NCI-H774 (cell line): ENCODE measurements at places on chromosomes 7 and 10.

DNA sequence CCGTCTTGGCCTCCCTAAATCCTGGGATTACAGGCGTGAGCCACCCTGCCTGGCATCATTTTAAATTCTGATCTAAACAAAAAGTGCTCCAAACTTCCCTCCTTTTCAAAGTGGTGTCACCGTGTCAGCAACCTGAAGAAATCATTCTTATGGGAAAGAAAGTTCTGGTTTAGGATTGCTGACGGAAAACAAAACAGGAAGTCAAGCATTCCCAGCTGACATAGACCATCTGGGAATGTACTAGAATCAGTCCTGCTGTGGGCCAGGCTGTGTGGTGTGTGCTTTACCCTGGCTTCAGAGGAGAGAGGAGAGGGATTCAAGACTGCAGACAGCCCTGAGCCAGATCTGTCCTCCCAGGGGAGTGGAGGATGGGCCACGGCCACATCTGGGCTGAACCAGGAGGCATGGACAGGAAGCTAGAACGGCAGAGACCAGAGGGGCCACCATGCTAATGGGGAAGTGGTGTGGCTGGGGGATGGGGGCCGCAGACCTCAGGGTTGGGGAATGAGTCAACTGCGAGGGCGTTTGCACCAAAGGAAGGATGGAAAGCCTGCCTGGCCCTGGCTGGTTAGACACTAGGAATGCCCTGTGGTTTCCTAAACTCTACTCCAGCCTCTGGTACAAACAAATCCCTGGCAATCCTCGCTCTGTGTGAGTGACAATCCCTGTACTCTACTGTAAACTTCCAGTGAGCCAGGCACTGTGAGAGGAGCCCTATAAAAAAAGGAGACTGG is 16.7 kb upstream of the CLIP2 start:
- DNase-seq = no peak

DNA sequence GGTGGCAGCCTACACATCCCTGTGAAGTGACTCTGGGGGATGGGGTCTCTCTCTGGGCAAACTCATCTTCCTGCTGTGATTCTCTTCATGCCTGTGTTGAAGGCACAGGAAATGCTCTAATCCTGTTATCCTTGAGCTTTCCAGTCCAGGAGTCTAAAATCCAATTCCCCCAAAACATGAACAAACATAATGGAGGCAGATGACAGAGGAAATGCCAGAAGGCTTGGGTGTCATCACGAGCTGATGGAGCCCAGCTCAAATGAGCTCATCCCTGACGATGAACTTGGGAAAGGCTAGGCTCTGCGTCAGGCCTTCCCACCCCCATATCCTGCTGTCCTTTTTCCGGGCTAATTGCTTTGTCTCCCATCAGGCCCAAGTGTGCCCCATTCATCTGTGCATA is 165.9 kb upstream of the PODXL start:
- no peak for DNase-seq

DNA sequence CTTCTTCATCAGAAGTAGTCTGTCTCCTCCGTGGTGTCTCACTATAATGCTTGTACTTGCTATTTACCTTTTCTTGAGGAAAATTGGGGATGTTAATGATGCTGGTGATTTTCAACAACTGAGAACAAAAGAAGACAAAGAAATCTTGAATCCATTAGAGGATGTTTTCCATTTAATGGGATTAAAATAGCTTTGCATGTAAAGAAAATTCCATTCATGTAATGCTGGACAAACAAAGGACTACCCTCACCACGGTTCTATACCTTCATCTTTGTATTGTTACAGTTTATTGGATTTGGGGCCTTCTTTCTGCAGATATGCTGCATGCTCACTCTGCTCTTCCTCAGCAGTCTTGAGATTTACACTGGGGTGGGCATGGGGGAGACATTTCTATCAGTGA is 128.4 kb downstream of the WNT2 start:
- no peak for DNase-seq

DNA sequence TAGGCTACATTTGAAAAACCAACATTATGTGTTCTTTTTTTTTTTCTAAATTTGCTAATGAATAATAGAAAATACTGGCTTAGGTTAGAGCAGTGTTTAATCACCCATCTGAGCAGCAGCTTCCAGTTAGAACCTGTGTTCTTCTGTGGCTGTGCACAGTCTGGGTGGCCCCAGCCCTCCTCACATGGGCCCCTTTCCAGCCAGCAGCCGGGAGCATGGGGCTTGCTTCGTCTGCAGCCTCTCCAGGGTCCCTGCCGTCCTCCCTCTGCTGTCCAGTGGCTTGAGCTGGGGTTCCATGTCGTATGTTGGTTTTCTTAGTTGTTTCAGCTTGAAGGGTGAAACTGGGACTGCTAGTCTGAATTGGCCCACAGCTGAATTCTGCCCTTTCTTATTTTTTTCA is 37.3 kb downstream of the BNIP3 start:
- DNase-seq = no peak

- no peak for DNase-seq
Observed at GRCh38 chr10:86182595-86182994, 184.0 kb downstream of the GRID1 start.

DNA sequence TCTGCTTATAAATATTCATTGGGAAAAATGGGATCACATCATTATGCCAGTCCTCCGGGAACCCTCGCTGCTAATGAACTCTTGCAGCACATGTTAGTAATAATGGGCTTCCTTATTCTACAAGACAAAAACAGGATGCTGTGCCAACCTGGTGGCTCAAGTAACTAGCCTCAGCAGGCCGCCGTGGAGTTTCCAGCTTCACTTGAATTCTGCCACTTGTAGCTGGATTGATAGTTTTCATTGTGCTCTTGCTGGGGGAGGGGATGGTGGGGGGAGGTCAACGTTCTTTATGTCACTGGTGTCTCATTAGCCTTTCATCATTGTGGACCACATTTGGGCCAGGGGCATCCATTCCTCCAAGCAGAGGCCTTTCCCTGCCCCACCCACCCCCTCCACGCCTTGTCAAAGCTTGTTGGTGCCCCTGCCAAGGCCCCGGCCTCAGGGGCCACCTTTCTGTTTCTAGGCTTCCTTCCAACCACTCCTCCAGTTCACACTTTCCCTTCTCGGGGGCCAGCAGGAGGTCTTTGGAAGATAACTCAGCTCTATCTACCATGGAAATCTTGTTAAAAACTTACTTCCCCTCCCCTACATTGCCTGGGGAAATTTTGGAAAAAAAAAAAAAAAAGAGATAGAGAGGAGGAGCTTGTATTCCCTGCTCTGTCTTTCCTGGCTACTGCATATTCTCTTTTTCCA is 153.9 kb downstream of the BMPER start:
- DNase-seq = no peak

DNA sequence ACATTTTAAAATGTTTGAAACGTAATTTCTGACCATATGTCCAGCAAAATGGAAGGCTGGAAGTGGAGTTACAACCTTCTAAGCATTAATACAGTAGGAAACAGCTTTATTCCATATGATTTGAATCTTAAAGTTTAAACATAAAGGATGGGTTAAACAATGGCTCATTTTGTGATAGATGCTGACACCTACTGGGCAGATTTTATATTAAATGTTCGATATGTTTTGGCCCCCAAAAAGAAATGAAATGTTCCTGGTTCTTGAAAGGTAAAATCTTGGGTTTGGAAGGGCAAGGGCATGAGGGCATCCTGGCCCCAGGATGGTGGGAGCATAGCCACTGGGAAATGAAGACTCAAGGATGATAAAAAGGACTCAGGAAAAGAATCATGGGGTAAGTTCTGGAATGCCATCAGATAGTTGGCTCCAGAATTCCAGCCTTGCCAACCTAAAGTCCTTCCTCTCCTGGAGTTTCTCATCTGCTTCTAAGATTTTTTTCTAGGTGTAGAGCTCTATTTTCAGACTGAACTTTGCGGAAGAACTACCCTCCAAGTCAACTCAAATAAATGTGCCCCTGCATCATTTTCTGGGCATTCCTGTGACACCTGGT is 34.6 kb upstream of the SLC35G1 start:
- no peak for DNase-seq

GRCh38 chr10:101772017-101772894 is 3.7 kb downstream of the FGF8 start:
- DNase-seq = no peak

DNA sequence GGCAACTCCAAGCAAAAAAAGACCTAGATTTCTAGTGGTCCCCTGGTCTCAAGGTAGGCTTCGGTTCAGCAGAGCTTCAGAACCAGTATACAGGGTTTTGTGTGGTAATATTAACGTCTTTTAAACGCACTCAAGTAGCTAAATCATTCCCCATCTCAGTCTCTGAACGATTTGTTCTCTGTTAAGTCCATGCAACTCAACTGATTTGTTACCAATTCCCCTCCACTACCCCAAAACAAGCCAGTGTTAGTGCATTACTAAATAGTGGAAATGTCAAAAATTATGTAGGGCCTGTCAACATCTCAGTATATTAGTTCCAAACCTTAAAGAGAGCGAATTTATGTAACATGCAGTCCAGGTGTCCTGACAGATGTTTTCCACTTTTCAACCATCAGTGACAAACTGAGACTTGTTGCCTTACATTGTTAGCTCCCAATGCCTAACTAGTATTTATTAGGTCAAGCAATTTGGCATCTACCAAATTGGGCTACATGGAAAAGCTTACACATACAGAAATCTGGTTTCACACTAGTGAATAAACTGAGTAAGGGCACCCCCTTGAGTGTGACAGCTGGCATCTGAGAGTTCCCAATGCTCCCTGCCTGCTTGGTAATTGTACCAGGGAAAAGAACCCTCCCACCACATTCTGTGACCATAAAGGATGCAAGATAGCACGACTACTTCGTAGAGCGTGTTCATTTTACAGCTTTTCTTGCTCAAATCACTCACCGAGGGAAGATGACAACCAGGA is 12.2 kb downstream of the HNRNPA2B1 start:
- no peak for DNase-seq

GRCh38 chr7:75608451-75609122 is 116.5 kb downstream of the SPDYE5 start:
- DNase-seq = no peak

- DNase-seq = no peak
Observed at GRCh38 chr10:106515206-106515790, 649.2 kb downstream of the SORCS1 start.

DNA sequence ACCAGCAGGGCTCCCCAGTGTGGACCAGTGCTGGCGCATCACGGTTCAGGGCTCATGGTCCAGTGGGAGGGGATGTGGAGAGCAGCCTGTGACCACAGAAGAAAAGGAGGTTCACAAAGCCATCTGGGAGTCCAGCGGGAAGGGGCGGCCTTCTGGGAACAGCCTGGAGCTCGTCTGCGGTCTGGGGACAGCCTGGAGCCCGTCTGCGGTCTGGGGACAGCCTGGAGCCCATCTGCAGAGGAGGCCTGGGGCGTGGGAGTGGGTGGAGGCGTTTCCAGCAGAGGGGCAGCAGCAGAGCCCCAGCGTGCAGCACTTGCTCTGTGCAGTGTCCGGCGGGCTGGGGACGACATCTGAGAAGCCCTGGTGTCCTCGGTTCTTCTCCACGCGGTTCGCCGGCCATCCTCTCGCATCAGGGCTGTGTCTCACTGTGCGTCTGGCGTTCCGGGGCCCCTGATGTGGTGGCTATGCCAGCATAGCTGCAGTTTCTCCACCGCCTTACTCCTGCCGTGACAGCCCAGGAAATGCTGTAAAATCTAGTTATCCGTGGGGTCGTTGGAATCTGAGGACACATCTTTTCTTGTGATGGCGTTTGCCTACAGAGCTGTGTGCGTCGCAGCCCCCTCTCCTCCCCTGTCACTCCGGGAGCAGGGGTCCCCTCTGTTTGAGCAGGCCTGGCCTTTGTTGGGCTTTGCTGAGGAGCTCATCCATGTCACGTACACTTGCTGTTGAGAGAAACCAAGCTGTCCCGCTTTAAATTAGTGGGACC is 104.6 kb downstream of the INPP5A start:
- no peak for DNase-seq

GRCh38 chr7:43198599-43199090 is 86.2 kb downstream of the HECW1 start:
- DNase-seq = peak; percentile 9

DNA sequence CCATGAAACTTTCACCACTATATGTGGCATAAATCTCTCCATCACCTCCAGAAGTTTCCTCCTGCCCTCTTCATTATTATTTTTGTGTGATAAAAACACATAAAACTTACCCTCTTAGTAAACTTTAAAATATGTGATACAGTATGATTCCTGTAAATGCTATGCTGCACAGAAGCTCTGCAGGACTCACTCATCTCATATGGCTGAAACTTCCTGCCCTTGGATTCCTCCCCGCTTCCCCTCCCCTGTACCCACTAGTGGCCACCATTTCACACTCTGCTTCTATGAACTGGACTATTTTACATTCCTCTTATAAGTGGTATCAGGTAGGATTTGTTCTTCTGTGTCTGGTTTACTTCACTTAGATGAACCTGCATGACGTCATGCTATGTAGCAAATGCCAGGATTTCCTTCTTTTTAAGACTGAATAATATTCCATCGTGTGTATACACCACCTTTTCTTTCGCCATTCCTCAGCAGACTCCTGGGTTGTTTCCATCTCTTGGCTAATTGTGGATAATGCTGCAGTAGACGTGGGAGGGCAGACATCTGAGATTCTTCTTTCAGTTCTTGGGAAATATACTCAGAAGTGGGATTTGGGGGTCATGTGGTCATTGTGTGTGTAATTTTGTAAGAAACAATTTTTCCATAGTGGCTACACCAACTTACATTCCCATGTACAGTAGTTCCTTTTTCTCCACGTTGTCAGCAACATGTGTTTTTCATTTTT is 335.2 kb downstream of the SDK1 start:
- DNase-seq = no peak

- no peak for DNase-seq
Observed at GRCh38 chr7:130887957-130888371, 154.0 kb upstream of the KLF14 start.

GRCh38 chr7:130986261-130986690 is 252.3 kb upstream of the KLF14 start:
- DNase-seq = no peak

DNA sequence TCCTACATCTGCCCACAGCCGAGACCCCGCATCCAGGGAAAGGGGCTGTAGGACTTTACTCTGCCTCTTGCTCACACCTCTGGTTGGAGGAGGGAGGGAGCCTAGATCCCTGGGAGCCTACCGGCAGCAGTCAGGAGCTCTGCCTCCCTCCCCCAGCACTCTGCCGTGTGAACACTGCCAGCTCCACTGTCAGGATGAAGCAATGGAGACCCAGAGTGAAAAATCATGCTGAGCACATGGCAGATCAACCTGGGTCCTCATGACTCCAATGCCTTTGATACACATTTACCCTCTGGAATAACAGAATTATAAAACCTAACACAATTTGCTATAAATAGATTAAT is 477.7 kb downstream of the TNS3 start:
- DNase-seq = no peak

DNA sequence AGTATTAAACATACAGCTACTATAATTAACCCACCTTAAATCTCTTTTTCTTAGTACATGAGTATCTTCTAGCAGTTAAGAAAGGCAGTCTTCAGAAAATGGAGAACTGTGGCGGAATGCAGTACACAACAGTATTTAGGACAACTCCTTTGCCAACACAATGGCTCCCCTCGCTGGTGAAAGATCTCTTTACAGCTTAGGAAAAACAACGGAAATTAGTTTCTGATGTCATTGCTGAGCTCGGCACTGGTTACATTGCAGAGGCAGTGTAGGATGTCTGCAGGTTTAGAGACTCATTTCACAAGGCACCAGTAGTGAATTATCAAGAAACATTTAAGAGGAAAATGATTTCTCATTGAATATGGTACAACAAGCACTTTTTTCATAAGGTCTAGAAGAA is 43.4 kb downstream of the GLRX3 start:
- no peak for DNase-seq

- DNase-seq = no peak
Observed at GRCh38 chr10:26448706-26449435, 10.7 kb downstream of the APBB1IP start.
